SK-MEL-5 (cell line): ENCODE measurements at places on chromosomes 16 and 17.

DNA sequence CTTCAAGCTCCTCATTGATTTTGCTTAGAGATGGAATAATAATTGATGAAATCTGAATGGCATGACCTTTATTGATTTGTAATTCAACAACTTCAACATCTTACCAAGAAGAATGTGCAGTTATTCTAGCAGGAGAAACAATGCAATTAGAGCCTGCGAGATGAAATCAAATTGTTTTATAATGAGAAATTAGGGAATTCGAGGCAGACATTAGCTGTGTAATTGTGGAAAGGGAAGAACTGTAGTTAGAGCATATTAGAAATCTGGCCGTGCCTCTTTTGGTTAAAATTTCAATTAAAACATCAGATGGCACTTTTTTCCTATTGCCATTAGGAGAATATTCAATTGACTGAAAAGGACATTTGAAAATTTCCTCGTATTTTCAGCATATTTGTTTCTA lies 325.8 kb downstream of the WWOX start:
- no peak for DNase-seq

- DNase-seq, result no peak
Observed at GRCh38 chr17:83041305-83041704, 38.1 kb upstream of the METRNL start.

GRCh38 chr16:78390092-78390491 lies 290.6 kb downstream of the WWOX start:
- DNase-seq, result no peak

- DNase-seq, result peak; percentile 57
Observed at GRCh38 chr17:79852748-79853147, 13.5 kb upstream of the CBX4 start.

DNA sequence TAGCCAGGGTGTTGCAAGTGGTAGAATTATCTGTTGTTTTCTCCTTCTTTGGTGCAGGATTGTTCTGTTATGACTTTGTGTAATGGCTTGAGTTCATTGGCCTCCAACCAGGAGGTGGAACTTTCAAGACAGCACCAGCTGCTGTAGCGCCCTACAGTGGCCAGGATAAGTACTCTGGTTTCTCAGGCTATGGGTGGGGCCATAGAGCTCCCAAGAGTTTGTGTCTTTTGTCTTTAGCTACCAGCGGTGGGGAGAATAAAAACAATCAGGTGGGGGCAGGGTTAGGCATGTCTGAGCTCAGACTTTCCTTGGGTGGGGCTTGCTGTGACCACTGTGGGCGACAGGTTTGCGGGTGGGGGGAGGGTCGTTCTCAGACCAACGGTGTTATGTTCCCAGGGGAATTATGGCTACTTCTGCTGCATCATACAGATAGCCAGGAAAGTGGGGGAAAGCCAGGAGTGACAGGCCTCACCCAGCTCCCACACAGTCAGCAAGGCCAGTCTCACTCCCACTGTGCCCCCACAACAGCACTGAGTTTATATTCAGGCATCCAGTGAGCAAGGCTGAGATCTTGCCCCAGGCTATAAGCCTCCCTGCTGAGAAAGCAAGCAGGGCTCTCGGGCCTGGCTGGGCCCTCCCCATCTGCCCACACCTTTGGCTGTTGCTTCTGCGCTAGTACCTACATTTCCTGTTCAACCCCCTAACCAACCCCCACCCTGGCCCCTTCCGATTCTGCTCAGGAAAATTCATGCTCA lies 15.4 kb downstream of the ABCA10 start:
- DNase-seq, result peak; percentile 64
